ENCODE measurements at places on chromosomes 3 and 15.

DNA sequence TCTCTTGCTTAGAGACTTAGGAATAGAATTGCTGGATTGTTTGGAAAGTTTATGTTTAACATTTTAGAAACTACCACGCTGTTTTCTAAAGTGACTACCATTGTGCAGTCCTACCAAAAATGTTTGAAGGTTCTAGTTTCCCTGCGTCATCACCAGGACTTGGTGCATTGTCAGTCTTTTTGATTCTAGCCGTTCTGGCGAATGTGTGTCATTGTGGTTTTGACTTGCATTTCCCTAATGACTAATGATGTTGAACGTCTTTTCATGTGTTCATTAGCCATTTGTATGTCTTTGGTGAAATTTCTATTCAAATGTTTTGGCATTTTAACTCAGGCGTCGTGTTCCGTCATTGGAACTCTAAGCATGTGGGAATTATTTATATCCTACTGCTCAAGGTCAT lies 58.0 kb downstream of the CHD2 start:
- DNase-seq, result peak; percentile 56

DNA sequence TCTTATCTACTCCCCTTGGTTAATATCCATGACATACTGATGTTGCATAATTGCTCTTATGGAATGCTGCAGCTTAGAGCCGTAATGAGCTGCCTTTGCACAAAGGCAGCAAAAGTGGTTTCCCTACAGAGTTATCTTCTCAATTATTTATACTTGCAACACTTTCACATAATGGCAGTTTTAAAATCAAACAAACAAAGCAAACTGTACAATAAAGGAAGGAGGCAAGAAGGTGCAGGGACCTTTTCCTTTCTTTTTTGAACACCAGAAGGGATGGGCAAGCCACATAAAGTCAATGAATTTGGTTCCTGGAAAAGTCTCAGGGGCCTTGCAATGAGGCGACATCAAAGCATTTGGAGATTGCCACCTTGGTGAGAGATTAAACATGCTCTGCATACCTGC lies 188.0 kb downstream of the MEIS2 start:
- DNase-seq, result no peak

GRCh38 chr15:85563328-85563727 lies 182.9 kb downstream of the AKAP13 start:
- no peak for DNase-seq

DNA sequence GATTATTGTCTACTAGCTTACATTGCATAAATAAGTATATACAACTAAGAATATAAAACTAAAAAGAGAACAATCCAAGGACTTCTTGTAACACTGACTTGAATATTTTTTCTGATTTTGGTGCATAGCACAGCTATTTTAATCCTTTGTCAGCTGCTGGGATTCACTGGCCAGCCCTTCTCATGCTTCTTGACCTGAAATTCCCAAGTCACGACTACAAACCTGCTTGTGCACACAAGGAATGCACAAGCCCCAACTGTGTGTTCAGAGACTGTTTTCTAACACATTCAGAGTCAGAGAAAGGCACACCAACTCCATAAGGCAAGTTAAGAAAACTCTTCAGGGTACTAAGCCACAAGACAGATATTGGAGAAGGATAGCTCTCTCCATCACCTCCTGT lies 80.9 kb downstream of the TNIK start:
- no peak for DNase-seq

GRCh38 chr3:178041931-178042330 lies 494.3 kb upstream of the KCNMB2 start:
- no peak for DNase-seq

DNA sequence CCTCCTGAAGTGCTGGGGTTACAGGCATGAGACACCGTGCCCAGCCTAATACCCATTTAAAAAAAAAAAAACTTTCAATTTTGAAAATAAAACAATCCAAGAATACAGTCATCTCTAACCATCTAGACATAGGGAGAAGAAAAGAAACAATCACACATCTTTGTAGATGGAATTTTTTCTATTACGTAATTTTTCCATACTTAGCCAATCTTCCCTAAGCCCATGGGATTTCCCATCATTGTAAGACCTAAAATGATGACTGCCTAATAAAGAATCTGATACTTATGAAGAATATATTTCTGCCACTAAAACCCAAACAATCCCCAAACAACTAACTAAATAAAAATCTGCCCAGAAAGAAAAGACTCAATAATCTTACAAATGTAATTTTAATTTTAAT lies 88.7 kb downstream of the CBLB start:
- DNase-seq, result no peak

GRCh38 chr3:98109807-98110549 lies 20.5 kb upstream of the OR5H1 start:
- DNase-seq, result no peak

DNA sequence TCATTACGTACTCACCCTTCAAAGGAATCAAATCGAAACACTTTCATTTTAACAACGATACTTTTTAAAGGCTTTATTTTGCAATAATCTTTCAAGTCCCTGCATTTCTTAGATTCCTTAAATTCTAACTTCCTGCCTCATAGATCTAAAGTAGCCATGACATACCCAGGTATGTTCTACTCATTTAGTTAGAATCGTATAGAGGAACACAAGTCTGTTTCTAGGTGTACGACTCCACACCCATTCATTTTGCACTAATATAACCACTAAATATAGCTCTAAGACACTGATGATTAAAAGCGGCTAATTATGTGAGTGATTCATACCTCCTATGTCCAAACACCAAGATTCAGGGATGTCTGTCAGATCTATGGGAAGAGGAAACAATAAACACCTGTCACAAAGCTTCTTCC lies 1.3 kb downstream of the ATP13A3 start:
- no peak for DNase-seq

DNA sequence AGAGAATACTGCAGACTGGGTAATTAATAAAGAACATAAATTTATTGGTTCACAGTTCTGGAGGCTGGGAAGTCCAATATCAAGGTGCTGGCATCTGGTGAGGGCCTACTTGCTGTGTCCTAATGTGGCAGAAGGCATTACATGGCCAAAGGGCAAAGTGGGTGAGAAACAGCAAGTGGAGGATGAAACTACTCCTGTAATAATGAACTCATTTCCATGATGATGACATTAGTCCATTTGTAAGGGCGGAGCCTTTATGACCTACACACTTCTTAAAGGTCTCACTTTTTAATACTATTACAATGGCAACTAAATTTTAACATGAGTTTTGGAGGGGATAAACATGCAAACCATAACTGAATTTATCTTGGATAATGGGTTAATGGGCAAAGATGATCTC lies 139.6 kb upstream of the SGO1 start:
- no peak for DNase-seq

DNA sequence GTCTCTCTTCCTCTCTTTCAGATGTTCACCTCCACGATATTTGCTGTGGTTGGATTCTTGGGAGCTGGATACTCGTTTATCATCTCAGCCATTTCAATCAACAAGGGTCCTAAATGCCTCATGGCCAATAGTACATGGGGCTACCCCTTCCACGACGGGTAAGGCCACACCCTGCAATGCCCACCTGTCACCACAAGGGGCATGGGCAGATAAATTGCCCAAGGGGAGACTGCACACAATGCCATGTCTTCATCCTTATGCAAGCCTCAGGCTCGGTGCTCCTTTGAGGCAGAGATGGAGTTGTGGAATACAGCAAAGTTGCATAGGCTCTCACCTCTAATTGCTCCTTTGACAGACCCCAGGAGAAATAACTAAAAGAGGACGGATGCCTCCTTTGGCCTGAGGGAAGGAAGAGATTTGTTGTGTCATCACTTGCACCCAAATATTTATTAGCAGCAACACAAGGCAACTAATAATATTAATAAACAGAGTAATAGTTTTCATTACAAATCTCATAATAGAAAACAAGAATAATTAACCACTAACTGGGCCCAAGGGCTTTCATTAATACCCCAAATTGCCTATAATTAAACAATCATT lies 13.2 kb downstream of the TM4SF4 start:
- DNase-seq, result no peak

- DNase-seq, result no peak
Measured at GRCh38 chr3:81419228-81419627, 342.2 kb downstream of the GBE1 start.

- no peak for DNase-seq
Measured at GRCh38 chr3:193230610-193231009, 10.4 kb upstream of the PLAAT1 start.

- DNase-seq, result no peak
Measured at GRCh38 chr3:31187380-31187779, 292.9 kb upstream of the GADL1 start.

DNA sequence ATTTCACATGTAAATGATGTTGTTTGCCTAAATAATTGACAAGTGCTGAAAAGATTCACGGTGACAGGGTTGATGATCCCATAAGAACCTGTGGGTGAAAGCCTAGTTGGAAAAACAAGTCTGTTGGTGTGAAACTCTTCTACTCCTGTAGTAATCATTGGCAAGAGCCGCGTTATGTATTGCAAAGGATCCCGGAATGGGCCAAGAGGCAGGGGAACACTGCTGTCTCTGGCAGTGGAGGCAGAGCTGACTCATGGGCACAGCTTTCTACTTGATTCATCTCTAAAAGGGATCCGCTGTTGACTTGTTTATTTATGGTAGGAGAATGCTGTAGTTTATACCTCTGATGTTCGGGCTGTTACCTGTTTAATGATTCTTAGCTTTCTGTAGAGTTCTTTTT lies 63.1 kb downstream of the MAP6D1 start:
- DNase-seq, result no peak

DNA sequence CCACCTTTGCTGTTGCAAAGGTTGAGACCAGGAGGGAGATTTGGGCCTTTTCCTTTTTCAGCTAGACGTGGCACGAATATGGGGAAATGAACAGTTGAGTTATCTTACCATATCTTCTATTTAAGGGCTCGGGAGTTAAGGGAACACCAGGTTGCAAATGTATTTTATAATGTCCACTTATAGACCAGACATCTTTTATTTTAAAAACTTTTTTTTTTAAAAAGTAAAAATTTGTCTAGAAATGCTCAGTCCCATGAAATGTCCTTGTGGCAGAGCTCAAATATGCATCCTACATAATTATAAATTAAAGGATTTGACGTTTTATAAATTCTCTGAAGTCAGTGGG lies 103.6 kb upstream of the VEPH1 start:
- no peak for DNase-seq

GRCh38 chr3:53789459-53789858 lies 56.8 kb downstream of the CHDH start:
- DNase-seq, result no peak

DNA sequence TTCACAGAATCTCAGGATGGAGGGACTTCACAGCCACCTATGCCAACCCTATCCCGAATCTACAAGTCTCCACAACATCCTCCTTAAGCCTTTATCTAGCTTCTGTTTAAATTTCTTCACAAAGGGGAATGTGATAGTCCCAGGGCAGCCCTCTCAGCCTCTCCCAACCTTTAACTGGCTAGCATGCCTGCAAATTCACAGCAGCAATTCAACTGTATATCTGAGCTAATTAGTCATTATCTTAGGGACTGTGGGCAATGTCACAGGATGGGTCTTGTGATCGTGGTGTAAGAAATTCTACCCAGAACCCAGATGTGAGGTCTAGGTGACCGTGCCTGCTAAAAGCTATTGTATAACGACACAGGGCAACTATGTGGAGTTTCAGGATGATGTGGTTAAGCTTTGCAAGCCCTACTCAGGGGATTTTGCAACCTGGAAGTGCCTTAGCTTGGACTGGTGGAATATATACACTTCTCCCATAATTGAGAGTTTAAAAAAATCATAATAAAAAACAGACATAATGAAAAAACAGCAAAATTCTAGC lies 65.5 kb upstream of the FBN1 start:
- DNase-seq, result no peak

DNA sequence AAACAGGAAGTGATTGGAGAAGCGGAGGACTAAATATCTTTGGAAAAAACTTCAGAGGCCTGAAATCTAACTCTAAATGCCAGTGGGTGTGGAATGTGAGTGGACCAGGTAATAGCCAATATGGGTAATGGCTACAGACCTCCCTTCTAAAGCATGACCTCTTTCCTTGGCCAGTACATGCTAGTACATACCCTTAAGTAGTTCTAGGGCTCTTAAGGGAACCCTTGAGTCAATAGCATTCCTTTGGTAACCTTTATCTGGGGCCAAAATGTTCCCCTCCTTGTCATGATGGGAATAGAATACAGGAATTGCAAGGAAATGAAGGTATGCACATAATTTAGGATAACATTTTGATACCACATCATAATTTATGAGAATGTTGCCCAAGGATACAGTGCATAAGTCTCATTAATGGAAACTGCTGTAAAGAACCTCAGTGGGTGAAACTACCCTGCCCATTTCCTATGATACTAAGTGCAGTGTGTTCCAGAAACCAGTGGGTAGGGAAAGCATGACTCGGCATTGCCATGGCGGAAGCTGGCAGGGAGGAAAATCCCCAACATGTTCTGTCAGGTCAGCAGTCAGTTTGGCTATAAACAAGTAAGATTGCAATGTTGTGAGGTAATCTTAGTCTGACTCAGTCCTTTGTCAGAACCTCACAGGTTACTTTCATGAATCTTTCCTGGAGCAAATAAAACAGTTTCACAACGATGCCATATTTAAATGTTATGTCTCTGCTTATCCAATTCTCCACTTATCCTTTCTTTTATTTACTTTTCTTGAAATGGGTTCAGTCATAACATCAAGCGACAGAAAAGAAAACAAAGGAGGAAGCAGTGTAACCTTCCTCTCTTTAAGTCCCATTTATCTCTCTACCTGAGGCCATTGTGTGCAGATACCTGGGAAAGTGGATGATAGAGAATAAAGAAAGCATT lies 23.5 kb upstream of the RAP2B start:
- DNase-seq, result no peak

GRCh38 chr15:31236184-31237042 lies 90.2 kb upstream of the KLF13 start:
- DNase-seq, result no peak

DNA sequence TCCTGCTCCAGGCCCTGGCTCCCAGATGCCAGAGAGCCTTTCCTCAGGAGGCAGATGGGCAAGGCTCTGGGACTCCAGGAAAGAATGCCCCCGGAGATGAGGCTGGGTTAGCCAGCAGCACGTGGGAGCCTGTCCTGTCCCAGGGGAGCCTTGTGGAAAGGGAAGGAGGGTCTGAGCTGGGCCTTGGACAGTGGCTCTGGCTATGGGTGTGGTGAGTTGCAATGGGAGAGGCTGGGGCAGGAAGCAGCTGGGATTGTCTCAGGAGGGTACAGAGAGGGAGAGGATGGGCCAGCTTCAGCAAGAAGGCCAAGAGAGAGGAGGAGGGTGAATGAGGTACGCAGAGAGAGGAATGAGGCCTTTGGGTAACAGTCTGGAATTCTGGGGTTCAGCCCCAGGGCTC lies 17.4 kb upstream of the CACNA2D2 start:
- no peak for DNase-seq

DNA sequence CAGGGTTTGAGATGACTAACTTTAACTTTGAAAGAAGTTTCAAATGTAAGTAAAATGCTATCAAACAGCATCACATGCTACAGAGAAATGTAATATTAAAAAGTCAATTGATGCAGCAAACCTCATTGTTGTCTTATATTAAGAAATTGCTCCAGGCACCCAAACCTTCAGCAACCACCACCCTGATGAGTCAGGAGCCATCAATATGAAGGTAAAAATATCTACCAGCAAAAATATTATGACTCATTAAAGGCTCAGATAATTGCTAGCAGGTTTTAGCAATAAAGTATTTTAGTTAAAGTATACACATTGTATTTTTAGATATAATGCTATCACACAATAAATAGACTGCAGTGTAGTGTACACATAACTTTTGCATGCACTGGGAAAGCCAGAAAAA lies 746.3 kb downstream of the ZPLD1 start:
- DNase-seq, result no peak
